ENCODE measurements at places on chromosomes 3 and 15.

DNA sequence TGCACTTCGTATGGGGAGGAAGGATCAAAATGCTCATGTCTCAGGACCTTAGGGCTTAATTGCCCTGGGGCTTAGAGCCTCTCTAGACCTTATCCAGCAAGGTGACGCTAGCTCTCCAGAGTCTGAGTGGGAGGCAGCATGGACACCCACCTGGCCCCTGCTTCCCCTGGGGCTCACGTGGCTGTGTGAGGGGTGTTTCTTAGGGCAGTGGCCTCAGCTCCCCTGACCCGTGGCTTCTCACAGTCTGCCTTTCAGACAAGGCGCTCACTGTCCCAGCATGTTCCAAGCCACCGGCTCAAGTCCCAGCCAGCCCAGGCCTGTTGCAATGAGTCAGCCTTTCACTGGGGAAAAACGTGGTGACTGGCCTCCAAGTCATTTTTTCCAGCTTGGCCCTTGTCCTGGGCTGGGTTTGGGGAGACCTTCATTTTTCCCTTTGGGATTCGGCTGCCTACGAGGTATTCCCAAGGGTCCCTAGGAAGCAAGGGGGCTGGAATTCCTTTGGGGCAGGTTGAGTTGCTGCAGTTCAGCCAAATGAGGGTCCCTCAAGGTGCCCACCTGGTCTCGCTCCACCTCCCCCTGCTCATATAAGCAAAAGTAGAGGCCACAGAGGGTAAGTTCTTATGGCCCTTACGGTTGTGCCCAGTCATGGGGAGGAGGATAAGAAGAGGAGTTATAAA is 15.7 kb downstream of the BHLHE40 start:
- no peak for DNase-seq

- DNase-seq: no peak
Measured at GRCh38 chr3:159785273-159785708, 203.3 kb upstream of the IL12A start.

DNA sequence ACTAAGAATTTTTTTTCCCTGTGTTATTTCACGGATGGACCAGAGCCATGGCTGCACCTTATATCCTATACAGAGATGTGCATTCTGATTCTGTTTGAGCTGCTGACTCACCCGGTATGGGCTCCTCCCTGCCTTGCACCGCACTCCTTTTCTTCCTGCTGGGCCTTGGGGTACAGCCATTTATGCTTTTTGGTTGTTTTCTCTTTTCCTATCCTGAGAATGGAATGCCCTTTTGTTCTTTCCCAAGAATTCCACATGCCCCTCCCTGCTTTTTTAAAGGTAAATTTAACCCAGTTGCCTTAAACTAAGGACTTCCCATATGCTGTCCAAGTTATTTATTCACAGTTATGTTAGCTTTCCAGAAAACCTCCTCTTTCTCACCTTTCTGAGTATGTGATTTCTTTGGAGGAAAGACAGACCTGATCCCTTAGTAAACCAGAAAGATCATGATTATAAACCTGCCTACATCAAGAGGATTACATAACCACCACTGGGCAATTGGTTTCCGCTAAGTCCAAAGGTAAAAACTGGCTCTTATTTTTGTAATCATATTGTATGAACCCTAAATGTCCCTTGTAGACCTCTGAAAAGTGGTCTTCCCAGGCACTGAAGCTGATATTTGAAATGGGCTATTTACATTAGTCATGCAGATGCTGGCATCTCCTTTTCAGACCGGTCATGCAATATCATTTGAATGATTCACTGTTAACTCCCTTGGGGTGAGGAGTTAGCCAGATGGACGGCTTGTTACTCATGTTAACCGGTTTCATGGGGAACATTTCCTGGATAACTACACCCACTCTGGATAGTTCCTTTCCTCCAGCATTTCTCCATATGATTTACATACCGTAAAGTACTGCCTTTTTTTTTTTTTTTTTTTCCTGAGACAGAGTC is 45.5 kb downstream of the TMOD3 start:
- no peak for DNase-seq

DNA sequence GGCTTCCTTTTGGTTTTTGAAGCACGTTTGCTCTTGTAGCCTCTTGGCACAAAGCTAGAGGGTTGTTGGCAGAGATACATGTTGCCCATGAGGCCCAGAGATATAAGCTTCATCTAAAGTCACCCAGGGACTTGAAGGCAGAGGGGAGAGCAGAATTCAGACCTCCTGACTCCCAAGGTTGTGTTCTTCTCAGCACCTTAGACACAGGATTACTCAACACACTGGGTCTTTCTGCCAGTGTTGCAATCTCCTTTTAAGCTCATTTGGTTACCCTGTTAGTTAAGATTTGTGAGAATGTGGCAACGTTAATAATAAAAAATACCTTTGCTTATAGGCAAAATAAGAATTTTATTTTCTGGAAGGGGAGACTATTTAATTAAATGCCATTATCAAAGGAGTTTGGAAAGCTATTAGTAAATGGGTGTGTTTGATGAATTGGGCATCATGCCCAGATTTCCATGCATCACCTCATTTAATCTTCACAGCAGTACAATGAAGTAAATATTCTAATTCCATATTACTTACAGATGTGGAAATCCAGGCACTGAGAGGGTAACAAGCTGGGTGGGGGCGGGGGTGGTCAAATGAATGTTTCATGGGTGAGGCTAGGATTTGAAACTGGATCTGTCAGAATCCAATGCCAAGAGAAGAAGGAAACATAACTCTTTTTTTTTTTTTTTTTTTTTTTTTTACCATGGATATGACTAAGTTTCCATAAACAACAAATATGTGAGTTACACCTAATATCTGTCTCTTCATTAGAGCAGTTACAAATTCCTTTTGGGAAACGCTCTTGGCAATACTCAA is 183.3 kb downstream of the NR1D2 start:
- no peak for DNase-seq

- DNase-seq: no peak
Measured at GRCh38 chr3:100740207-100740606, 30.9 kb downstream of the TFG start.

DNA sequence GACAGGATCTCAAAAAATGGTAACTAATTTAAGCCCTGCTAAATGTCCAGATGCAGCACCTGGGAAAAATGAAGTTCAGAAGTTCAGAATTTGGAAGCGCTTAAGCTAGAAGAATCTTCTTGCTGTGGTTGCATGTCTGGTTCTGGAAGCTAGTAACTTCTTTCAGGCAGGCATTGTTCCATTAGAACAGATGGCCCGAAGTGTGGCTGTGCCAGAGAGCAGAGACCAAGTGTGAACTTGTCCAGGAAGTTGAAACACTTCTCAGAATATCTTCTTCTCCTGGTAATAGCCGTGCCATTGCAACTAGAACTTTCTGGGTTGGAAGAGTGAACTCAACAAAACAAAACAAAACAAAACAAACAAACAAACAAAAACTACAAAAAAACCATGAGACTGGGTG is 80.0 kb downstream of the MITF start:
- no peak for DNase-seq

GRCh38 chr3:189165092-189165612 is 6.6 kb upstream of the TPRG1 start:
- DNase-seq: no peak

GRCh38 chr3:66439666-66440344 is 61.0 kb downstream of the LRIG1 start:
- no peak for DNase-seq

DNA sequence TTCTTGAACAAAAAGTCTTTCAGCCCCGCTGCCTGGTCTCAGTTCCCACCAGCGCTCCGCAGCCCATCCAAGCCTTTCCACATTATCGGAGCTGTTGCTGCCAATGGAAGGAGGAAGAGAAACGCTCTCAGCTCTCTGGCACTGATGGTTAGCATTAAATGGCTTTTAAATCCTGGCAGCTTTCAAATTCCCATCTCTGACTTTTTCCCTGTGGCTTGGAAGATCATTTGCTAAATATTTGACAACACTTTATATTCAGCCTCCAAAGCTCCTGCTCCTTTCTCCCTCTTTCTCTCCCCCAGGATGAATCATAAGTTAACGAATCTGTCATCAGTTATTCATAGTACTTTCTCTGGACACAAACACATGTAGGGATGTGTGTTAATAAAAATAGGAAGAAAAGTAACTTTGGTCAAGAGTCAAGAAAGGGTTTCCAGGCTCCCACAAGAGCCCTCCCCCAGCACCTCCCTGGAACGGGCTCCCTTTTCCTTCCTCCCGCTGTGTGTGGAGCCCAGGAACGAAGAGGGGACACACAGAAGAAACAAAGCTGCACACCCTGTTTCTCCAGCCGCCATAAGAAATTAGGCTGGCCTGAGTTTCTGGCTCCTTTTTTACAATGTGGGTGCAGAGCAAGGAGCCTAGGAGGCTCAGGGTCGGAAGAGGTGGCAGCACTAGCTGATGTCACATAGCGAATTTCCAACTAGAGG is 47.6 kb upstream of the TSEN2 start:
- DNase-seq: no peak

- DNase-seq: no peak
Measured at GRCh38 chr3:126478581-126479310, 3.1 kb upstream of the ZXDC start.

Data from activated T-cell treated with anti-CD3 and anti-CD28 coated beads for 48 hours (primary cell).